ENCODE measurements at places on chromosomes 5 and 9.
A peak's percentile ranks its signal among the peaks of the same experiment; 100 is the strongest.

- no peak for DNase-seq
These were observed 25.9 kb downstream of the SPARC start for GRCh38 chr5:151660616-151661495.

- DNase-seq = no peak
These were observed 75.9 kb downstream of the SPRY4 start for GRCh38 chr5:142248853-142249462.

GRCh38 chr5:1182633-1183423 lies 18.6 kb upstream of the SLC6A19 start:
- no peak for DNase-seq

- DNase-seq = no peak
These were observed 108.9 kb upstream of the CHD1 start for GRCh38 chr5:99037668-99038067.

GRCh38 chr5:88727705-88728313 lies 155.2 kb downstream of the MEF2C start:
- no peak for DNase-seq

- DNase-seq = peak; percentile 54
These were observed 48.6 kb downstream of the RGS3 start for GRCh38 chr9:113511856-113512761.

DNA sequence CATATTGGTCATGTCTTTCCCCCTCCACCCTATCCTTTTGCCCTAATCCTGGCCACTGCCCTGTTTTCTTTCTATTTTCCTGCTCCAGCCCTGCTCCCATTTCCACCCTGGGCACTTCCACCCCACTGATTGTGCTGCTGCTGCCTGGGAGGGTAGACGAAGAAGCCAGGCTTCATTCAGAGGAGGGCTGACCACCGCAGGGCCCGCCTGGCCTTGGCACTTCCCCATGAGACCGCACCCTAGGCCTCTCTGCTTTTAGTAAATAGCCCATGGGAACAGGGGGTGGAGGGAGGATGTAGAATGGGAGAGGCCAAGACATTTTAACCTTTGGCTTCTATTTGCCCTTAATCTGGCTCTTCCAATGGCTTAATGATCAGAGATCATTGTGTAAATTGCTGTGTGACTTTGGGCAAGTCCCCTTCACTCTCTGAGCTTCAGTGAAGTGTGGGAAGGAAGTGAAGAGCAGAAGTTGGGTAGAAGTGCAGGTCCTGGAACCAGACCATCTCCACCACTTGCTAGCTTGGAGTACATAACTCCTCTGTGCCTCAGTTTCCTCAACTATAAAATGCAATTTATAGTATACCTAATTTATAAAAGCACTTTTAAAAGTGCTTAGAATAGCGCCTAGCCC lies 13.6 kb upstream of the GPX3 start:
- peak; percentile 26 for DNase-seq

GRCh38 chr9:137828527-137829259 lies 48.9 kb upstream of the CACNA1B start:
- DNase-seq = no peak

- no peak for DNase-seq
These were observed 42.2 kb upstream of the FSD1L start for GRCh38 chr9:105405514-105406131.

DNA sequence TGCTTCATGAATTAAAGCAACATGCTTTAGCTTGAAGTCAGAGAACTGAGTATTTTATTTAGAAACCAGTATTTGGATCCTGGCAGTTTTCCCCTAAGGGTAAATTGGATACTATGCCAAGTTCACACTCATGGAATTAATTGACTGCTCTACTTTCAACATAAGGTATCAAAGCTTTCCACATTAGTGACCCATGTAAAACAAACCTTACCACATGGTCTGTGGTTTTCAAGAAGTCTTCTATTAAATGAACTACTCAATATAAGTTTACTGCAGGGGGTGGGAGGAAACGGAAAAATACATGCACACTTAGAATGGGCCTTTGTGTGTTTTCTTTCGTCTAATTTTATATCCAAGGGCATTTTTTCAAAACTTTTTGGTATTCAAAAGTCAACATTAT lies 232.0 kb upstream of the FBXL7 start:
- DNase-seq = no peak

DNA sequence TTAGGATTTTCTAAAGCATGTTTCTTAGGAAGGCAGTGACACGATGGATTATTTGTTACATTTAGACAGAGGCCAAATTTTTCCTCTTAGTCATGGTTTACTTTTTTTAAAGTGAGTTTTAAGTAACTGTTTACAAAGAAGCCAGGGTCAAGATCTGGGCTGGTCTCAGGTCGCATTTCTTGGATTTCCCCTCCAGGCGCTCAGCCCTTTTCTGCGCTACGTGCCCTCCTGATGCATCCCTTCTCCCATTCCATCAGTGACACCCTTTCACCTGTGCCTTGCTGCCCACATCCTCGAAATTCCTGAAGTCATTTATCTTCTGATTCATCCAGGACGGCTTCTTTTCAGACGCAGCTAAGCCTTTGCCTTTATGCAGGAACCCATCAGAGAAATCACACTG lies 330.3 kb downstream of the IRX1 start:
- no peak for DNase-seq

GRCh38 chr5:64654561-64654938 lies 35.8 kb upstream of the SHISAL2B start:
- DNase-seq = no peak

DNA sequence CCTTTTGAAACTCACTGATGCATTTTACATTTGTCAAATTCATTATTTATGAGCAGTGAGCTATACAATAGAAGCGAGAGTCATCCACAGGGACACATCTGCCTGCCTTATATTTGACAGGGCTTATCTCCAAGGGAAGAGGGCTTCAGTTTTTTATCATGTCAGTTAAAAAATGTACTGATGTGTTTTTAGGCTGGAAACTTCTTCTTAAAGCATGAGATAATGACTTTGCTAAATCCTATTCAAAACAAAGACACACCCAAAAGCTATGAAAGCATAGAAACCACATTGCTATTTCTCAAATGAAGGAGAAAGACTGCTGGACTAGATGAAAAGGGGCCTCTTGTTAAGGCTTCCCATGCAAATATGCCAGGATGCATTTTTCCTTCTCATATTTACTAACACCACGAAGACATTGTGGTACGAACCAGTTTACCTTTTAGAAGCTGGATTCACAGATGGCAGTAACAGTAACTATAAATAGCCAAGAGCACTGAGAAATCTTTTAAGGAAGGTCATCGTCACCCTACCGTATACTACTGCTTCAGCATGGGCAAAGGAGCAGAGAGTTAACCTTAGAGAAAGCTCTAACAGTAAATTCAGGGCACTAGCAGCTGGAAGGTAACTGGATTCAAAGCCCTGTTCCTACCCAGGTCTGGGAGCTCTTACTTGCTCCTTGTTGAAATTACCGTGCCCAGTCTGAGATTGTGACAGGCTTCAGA lies 86.3 kb upstream of the IFNK start:
- no peak for DNase-seq

DNA sequence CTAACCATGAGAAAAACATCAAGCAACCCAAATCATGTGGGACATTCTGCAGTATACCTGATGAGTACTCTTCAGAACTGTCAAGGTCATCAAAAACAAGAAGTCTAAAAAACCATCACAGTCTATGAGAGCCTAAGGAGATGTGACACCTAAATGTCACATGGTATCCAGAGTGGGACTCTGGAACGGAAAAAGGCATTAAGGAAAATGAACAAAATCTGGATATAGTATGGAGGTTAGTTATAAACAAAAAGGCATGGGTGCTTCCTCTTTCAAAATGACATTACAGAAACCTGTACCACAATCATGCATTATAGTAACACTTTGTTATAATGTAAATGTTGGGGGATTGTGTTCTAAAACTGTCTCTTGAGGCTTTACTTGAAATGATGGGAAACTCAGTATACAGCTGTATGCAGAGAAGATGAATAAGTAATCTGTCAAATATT lies 47.4 kb downstream of the PRKACG start:
- DNase-seq = no peak
